ENCODE measurements at places on chromosomes 13 and 19.

- DNase-seq, result no peak
- no peaks in the 10 kb centered on the region for H3K4me1 ChIP-seq
- H3K36me3 ChIP-seq, result no peaks in the 10 kb centered on the region
- no peak overlapping the region for H3K27ac ChIP-seq
Observed at GRCh38 chr13:52750713-52751112, 11.1 kb upstream of the CNMD start.

- peak overlapping the region; percentile 76 for H3K4me3 ChIP-seq
- no peaks in the 10 kb centered on the region for H3K36me3 ChIP-seq
- H3K4me1 ChIP-seq, result peaks cover 6% of the 10 kb centered on the region
Observed at GRCh38 chr19:12034198-12034597, 1.3 kb downstream of the ZNF433 start.

GRCh38 chr19:17491287-17491686 is 20.2 kb upstream of the PGLS start:
- no peaks in the 10 kb centered on the region for H3K36me3 ChIP-seq
- H3K27ac ChIP-seq, result no peak overlapping the region
- no peak overlapping the region for H3K4me3 ChIP-seq
- no peak for DNase-seq
- peaks cover 24% of the 10 kb centered on the region for H3K4me1 ChIP-seq
- no peaks in the 10 kb centered on the region for H3K27me3 ChIP-seq

DNA sequence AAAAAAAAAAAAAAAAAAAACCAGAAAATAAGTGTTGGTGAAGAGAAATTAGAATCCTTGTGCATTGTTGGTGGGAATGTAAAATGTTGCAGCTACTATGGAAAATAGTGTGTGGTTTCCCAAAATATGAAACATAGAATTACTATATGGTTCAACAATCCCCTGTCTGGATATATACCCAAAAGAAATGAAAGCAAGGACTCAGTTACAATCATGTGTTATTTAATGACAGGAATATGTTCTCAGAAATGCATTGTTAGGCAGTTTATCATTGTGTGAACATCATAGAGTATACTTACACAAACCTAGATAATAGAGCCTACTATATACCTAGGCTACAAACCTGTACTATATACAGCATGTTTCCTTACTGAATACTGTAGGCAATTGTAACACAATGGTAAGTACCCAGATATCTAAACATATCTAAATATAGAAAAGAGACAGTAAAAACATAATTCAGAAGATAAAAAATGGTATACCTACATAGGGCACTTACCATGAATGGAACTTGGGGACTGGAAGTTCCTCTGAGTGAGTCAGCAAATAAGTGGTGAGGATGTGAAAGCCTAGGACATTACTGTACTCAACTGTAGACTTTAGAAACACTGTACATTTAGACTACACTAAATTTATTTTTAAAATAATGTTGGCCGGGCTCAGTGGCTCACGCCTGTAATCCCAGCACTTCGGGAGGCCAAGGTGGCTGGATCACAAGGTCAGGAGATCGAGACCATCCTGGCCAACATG is 25.7 kb upstream of the SLC7A1 start:
- no peak overlapping the region for H3K4me3 ChIP-seq
- H3K27me3 ChIP-seq, result no peaks in the 10 kb centered on the region
- DNase-seq, result no peak
- H3K36me3 ChIP-seq, result no peaks in the 10 kb centered on the region
- no peak overlapping the region for H3K27ac ChIP-seq

DNA sequence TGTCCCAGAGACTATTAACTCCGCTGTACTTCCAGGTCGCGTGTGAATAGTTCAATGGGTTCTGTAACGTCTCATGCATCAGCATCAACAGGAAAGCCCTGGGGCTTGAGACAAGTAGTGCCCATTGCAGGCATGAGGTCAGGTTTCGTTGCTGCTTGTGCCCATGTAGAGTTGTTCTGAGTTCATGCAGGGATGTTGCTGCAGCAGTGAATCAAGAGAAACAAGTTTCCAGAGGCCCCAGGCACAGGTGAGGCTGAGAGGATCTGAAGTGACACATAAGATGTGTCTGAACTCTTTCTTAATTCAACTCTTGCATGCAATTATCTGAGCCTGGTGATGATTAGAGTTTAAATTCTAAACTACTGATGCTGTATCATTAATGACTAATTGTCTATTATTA is 8.6 kb upstream of the ZNF283 start:
- no peak for DNase-seq
- no peak overlapping the region for H3K4me3 ChIP-seq
- H3K27me3 ChIP-seq, result no peaks in the 10 kb centered on the region
- no peak overlapping the region for H3K27ac ChIP-seq
- H3K4me1 ChIP-seq, result peaks cover 10% of the 10 kb centered on the region

DNA sequence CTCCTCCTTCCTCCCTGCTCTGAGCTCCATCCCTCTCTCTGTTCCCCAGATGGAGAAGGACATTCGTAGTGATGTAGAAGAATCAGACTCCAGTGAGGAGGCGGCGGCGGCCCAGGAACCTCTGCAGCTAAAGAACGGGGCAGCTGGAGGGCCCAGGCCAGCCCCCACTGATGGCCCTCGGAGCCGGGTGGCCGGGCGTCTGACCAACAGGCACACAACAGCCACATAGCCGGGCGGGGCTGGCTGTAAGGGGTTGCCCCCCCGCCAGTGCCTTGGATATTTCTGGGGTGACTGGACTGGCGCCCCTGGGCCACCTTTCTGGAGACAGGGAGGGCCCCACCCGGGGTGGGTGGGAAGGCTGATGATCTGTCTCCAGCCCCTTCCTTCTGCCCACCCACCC is 46.3 kb downstream of the CD320 start:
- no peaks in the 10 kb centered on the region for H3K4me1 ChIP-seq
- no peaks in the 10 kb centered on the region for H3K27me3 ChIP-seq
- no peak overlapping the region for H3K4me3 ChIP-seq
- peaks cover 19% of the 10 kb centered on the region for H3K36me3 ChIP-seq
- H3K27ac ChIP-seq, result no peak overlapping the region

DNA sequence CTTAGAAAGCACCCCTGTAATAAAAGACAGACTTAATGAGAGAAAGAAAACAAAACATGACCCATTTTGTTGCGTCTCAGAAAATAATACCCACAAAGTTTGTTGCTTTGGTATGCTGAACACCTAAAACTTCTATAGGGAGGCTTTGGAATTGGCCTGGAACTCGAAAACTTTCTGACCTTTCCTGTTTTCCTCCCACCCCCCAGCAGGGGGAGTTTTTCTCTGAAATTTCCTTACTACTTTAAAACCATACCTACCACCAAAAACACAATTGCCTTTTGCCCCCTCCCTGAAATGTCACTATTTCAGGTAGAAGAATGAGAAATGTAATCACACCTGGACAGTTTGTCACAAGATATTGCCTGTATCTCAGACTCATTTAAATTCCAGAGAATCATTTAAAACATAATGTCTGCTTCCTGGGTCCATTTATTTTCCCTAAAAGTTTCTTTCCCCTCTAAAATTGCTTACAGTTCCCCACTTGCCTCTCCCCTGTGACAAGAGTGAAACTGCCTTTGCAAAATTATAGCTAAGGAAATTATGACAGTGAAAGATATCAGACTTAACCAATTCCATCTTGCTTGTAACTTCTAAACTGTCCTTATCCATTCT is 2700.2 kb downstream of the PCDH9 start:
- no peaks in the 10 kb centered on the region for H3K4me1 ChIP-seq
- DNase-seq, result no peak
- H3K36me3 ChIP-seq, result no peaks in the 10 kb centered on the region
- no peak overlapping the region for H3K4me3 ChIP-seq
- no peak overlapping the region for H3K27ac ChIP-seq
- H3K27me3 ChIP-seq, result no peaks in the 10 kb centered on the region

DNA sequence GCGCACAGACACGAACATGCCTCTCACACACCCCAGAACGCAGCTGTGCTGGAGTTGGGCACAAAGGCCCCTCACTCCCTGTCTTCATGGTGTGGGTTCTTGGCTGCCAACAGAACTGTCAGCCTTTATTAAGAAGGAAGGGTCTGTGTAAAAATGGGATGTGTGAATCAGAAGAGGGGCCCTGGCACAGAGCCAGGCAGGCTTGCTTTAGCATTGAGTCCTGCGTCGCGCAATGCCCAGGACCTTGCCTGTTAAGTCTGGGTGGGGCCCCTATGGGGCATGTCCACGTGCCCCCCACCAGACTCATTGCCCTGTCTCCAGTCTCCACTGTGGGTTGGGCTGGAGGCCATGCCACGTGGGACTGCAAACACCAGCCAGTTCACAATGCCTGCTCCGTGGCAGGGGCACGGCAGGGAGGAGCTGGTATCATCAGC is 84.8 kb downstream of the SLC7A1 start:
- no peaks in the 10 kb centered on the region for H3K27me3 ChIP-seq
- H3K27ac ChIP-seq, result no peak overlapping the region
- H3K4me3 ChIP-seq, result no peak overlapping the region
- H3K36me3 ChIP-seq, result peaks cover 6% of the 10 kb centered on the region

DNA sequence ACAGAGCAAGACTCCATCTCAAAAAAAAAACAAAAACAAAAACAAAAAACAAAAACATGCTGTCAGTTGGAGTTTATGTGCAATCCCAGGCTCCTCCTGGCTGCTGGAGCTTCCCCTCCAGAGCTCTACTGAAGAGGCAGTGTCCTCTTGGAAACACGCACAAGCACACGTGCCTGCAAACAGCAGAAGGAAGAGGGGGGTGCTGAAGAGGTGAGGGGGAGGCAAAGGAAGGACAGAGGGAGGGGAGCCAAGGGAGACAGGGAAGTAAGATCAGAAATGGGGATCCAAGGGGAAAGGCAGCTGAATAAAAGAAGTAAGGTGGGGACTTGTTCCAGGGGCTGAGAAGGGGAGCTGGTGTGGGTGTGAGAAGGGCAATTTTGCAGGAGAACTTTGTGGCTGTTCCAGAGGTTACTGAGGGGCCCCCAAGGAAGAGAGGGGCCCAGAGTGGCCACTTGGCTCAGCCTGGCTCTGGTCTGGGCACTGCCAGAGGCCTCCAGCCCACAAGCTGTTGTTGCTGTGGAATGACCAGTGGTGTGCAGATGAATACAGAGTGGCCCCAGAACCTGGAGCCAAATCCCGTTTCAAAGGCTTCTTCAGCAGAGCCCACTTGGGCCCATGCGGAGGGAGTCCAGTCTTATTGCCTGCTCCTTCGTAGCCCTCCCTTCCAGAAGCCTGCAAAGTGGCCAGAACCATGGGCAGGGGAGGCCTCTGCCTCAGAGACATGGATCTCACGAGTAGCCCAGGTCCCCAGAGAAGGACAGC is 34.4 kb downstream of the LYL1 start:
- no peak overlapping the region for H3K4me3 ChIP-seq
- H3K36me3 ChIP-seq, result no peaks in the 10 kb centered on the region
- no peak overlapping the region for H3K27ac ChIP-seq
- H3K4me1 ChIP-seq, result peaks cover 40% of the 10 kb centered on the region
- H3K27me3 ChIP-seq, result no peaks in the 10 kb centered on the region
- DNase-seq, result no peak
